ENCODE measurements at places on chromosomes 12 and 14.

- DNase-seq: no peak
These were observed 60.7 kb upstream of the GZMB start for GRCh38 chr14:24694680-24695079.

DNA sequence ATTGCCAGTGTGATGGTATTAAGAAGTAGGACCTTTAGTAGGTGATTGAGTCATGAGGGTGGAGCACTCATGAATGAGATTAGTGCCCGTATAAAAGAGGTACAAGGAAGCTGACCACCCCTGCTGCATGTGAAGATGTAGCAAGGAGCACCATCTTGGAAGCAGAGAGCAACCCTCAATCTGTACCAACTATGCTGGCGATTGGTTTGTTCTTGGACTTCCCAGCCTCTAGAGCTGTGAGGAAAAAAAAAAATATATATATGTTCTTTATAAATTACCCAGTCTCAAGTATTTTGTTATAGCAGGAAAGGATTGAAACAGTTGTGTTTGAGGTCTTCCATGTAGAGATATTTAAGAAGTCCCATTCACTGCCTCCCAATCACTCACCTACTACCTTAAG is 16.9 kb downstream of the METTL25 start:
- DNase-seq: no peak

DNA sequence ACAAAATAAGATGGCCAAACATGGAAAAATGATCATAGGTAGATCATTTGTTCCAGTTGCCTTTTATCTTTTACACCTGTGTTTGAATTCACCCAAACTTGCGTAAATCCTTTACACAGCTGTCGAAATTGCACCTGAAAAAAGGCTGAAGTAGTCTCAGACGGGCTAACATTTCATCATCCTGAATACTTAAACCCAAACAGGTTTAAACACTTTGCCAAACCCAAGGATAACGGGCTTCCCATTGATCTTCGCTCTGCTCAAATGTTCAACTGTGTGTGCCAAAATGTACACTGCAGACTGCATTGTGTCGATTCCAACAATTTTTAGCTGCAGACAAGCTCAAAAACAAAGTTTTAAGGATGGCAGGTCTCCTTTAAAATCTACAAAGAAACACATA is 288.7 kb upstream of the DDHD1 start:
- no peak for DNase-seq

DNA sequence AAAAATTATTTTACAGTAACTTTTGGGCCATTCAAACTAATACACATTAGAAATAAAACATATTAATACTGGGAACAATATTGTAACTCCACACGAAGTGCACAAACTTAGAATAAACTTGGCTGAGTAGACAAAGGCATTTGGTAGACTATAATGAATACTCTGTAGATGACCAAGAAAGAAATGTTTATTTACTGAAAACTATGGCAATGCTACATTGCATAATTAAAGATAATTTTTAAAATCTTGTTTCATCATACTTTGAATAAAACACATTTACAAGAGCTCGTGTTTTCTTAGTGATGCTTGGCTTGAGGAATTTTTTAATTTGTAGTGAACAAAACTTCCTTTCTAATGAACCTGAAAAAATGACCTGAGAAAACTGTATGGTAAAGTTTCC is 21.3 kb downstream of the RERG start:
- DNase-seq: no peak

GRCh38 chr12:70883855-70884254 is 36.7 kb downstream of the PTPRR start:
- DNase-seq: no peak

- no peak for DNase-seq
These were observed 120.5 kb downstream of the KCNMB4 start for GRCh38 chr12:70486588-70486987.
